ENCODE measurements at places on chromosomes 1 and 21.
A peak's percentile ranks its signal among the peaks of the same experiment; 100 is the strongest.

GRCh38 chr1:224450159-224450558 is 15.6 kb upstream of the WDR26 start:
- DNase-seq, result no peak
- H3K27ac ChIP-seq, result no peak overlapping the region
- no peaks in the 10 kb centered on the region for H3K27me3 ChIP-seq
- peaks cover 15% of the 10 kb centered on the region for H3K36me3 ChIP-seq

DNA sequence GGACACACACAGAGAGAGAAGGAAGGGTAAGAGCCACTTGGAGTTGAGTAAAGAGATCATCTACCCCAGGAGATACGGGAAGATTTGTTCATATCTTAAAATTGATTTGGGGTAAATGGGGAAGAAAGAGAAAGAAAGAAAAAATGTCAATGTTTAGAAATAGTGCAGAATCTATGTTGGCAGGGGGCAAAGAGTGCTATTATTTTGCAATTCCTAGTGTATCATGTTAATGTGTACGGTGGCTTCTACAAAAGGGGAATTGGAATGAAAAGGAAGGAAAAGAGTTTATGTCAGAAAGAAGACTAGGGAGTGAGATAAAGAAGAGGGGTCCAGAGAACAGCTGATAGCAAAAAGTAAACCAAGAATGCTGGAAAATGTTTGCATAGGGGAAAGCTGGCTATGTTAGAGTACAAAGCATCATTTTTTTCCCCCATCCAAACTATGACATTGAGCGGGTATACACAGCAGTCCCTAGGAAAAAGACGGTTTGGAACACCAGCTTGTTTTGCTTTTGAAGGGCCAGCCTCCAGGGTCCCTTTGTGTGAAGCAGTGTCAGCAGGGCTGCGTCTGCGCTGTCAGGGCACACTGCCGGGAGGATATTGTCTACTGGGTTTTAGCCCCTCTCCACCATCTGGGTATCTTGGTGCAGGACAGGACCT is 10.8 kb downstream of the LRRC8D start:
- no peak for DNase-seq
- no peaks in the 10 kb centered on the region for H3K27me3 ChIP-seq
- H3K4me1 ChIP-seq, result peaks cover 5% of the 10 kb centered on the region
- peaks cover 2% of the 10 kb centered on the region for H3K36me3 ChIP-seq
- no peak overlapping the region for H3K27ac ChIP-seq

DNA sequence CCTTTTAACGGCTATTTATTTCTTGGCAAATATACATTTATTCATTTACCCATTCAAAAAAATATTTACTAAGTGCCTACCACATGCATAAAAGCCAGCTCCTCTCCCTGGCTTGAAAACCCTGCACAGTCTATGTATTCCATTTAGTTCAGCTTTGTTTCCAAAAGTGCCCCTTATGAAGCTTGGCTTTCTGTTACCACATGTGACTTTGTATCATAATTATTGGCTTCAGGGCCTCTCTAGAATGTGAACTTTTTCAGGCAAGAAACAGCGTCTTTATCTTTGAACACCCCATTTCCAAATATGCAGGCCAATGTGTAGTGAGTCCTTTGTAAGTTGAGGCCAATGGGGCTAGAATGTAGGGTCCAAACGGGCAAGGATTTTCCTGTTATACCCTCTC is 69.4 kb downstream of the CACHD1 start:
- H3K4me1 ChIP-seq, result peaks cover 45% of the 10 kb centered on the region
- no peak overlapping the region for H3K4me3 ChIP-seq
- DNase-seq, result no peak
- peak overlapping the region; percentile 19 for H3K27ac ChIP-seq
- no peaks in the 10 kb centered on the region for H3K27me3 ChIP-seq

- H3K4me1 ChIP-seq, result no peaks in the 10 kb centered on the region
- H3K36me3 ChIP-seq, result no peaks in the 10 kb centered on the region
- H3K27me3 ChIP-seq, result peaks cover 7% of the 10 kb centered on the region
- DNase-seq, result no peak
- H3K27ac ChIP-seq, result no peak overlapping the region
These were observed 140.1 kb upstream of the CAMK1G start for GRCh38 chr1:209443361-209443931.

GRCh38 chr1:48616710-48617109 is 144.7 kb upstream of the SPATA6 start:
- no peaks in the 10 kb centered on the region for H3K36me3 ChIP-seq
- H3K27me3 ChIP-seq, result peaks cover 20% of the 10 kb centered on the region
- no peak overlapping the region for H3K4me3 ChIP-seq

GRCh38 chr21:41216486-41216885 is 48.5 kb downstream of the BACE2 start:
- no peaks in the 10 kb centered on the region for H3K4me1 ChIP-seq
- DNase-seq, result no peak
- H3K27me3 ChIP-seq, result peaks cover 40% of the 10 kb centered on the region
- H3K4me3 ChIP-seq, result no peak overlapping the region
- H3K36me3 ChIP-seq, result no peaks in the 10 kb centered on the region

- peak overlapping the region; percentile 94 for H3K4me3 ChIP-seq
- no peaks in the 10 kb centered on the region for H3K27me3 ChIP-seq
- peaks cover 58% of the 10 kb centered on the region for H3K36me3 ChIP-seq
- DNase-seq, result peak; percentile 66
These were observed 1.2 kb downstream of the PABPC4 start for GRCh38 chr1:39575191-39576015.

GRCh38 chr1:200949626-200950025 is 54.9 kb downstream of the INAVA start:
- H3K4me1 ChIP-seq, result no peaks in the 10 kb centered on the region
- H3K4me3 ChIP-seq, result no peak overlapping the region
- no peak for DNase-seq
- no peaks in the 10 kb centered on the region for H3K36me3 ChIP-seq
- H3K27me3 ChIP-seq, result peaks cover 3% of the 10 kb centered on the region

DNA sequence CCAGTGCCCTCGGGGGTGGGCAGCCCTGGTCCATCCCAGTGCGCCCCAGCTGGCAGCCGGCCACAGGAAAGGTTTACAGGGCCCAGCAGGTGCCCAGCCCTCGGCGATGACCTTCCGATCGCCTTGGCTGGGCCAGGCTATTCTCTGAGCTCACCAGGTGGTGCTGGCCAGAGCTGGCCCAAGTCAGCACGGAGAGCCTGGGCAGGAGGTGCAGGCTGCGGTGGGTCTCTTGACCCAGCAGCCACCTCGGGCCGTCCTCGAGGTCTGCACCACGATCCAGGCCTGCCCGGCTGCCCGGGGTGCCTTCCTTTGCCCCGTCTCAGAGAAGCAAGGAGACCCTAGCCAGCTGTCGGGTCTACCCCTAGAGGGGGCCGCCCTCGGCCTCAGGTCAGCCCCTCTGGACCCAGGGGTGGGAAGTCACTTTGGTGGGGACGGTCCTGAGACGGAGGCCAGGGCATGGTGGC is 370 bp downstream of the PERM1 start:
- DNase-seq, result no peak
- no peak overlapping the region for H3K4me3 ChIP-seq
- H3K27me3 ChIP-seq, result peaks cover 41% of the 10 kb centered on the region
- H3K36me3 ChIP-seq, result no peaks in the 10 kb centered on the region
- peaks cover 3% of the 10 kb centered on the region for H3K4me1 ChIP-seq

GRCh38 chr1:38905985-38906384 is 24.6 kb upstream of the GJA9 start:
- no peaks in the 10 kb centered on the region for H3K4me1 ChIP-seq
- H3K4me3 ChIP-seq, result no peak overlapping the region
- H3K27ac ChIP-seq, result no peak overlapping the region
- H3K27me3 ChIP-seq, result no peaks in the 10 kb centered on the region

- H3K4me1 ChIP-seq, result no peaks in the 10 kb centered on the region
- no peak overlapping the region for H3K27ac ChIP-seq
- no peak for DNase-seq
These were observed 80.9 kb upstream of the DPYD start for GRCh38 chr1:98001764-98002163.

DNA sequence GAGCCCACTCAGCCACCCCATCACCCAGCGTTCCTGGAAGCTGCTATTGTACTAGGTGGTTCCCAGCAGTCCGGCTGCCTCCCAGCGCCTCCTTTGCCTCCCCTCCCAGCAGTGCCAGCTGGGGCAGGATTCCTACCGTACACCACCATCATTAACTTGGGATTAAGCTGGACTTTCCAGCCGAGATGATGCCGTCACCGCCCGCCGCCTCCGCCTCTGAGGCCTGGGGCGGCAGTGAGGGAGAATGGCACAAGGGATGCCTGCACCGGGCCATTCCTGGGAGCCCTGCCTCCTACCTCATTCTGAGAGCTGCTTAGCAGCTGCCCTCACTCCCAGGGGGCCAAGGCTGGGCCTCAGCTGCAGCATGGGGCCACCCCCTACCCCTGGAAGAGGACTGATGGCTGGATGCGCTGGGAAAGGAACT is 13.2 kb downstream of the CNTN2 start:
- no peaks in the 10 kb centered on the region for H3K4me1 ChIP-seq
- no peak overlapping the region for H3K27ac ChIP-seq
- H3K4me3 ChIP-seq, result no peak overlapping the region
- no peaks in the 10 kb centered on the region for H3K36me3 ChIP-seq

DNA sequence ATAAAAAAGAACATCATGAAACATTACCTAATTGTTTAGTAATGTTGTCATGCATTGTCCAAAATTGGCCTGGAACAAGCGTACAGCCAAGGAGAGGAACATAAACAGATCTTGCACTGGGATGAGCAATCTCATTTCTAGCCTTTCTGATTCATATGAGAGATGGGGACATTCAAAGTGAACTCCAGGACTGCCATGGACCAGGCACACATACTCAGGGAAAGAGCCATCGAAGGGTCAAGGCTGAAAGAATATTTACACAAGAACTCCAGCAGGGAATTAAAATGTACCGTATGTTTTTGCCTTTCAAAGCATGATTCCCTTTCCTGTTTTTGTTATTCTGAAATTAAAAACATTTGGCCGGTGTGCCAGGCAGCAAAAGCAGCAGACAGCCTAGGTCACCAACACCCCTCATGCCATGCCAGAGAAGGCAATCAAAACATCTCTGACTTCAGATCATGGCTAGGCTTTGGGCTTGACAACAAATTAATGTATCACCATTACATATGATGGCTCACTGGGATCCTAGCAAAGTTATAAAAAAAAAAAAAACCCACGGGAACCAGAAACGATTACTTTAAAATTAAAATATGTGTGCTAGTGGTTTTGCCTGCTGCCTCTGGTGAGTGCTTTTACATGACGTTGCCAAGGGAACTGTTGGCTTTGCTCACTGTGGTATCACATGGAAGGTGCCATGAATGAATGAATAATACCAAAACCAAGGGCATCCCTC is 159.8 kb downstream of the TGFBR3 start:
- H3K36me3 ChIP-seq, result peaks cover 65% of the 10 kb centered on the region
- DNase-seq, result no peak
- no peak overlapping the region for H3K27ac ChIP-seq
- no peaks in the 10 kb centered on the region for H3K27me3 ChIP-seq

GRCh38 chr1:109239409-109240068 is 9.8 kb upstream of the CELSR2 start:
- peaks cover 3% of the 10 kb centered on the region for H3K27me3 ChIP-seq
- peaks cover 21% of the 10 kb centered on the region for H3K4me1 ChIP-seq
- peak overlapping the region; percentile 76 for H3K27ac ChIP-seq

DNA sequence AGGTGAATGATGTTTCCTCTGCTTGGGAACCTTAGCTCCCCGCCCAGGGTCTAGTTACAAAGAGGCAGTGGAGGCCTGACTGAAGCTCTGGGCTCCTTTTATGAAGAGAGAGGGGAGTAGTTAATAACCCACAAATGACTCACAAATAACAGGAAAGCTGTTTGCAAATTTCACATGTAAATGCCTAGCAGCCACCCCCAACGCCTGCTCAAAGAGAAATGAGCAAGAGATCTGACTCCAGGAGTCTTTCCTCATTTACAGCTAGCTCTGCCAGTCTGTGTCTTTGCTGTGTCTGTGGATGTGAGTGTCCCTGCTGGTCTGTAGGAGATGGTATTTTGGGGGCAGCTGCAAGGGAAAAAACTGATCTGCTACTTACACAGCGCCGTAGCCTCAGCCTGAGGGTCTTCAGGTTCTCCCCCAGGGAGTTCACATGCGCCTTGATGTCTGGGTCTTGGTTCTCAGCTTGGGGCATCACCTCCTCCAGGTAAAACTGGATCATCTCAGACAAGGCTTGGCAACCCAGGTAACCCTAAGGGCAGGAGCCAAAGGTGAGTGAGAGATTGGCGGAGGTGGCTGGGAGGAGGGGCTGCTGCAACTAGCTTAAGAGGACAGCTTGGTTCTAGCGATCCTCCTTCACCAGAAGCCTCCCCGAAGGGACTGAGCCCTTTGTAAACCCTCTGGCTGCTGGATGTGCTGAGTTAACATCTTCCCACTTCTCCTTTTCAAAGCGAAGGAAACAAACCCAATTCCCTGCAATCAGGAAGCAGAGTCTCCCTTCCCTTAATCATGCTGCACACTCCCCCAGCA is at the start of gene IL19:
IL19 (plus strand) TSS at position 243 of the 807 bp plus-strand sequence. CDS start 65,890 bp downstream, outside the sequence.
- DNase-seq, result no peak
- H3K27ac ChIP-seq, result peak within 1 kb of the TSS; percentile 73

GRCh38 chr1:160342526-160342925 is 524 bp downstream of the COPA start:
- H3K4me1 ChIP-seq, result peaks cover 55% of the 10 kb centered on the region
- H3K27me3 ChIP-seq, result no peaks in the 10 kb centered on the region

DNA sequence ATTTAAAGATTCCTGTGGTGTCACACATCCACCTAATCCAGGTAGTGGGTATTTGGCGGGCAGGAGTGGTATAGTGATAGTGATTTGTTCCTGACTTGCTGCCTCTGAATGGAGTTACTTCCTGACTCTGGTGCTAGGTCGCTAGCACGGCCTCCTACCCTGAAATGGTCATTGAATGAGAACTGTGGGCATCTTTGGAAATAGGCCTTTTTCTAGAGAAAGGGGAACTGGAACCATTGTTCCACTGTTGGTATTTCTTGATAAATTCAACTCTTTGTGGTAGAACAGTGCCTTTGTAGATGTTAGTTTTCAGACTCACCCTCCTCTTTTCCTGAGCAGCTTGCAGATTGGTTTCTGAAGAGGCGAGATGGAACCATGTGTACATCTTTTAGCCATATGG is 1.5 kb downstream of the QSOX1 start:
- DNase-seq, result no peak
- H3K4me3 ChIP-seq, result peak overlapping the region; percentile 87
- no peaks in the 10 kb centered on the region for H3K27me3 ChIP-seq
- H3K4me1 ChIP-seq, result peaks cover 35% of the 10 kb centered on the region
- H3K27ac ChIP-seq, result no peak overlapping the region

DNA sequence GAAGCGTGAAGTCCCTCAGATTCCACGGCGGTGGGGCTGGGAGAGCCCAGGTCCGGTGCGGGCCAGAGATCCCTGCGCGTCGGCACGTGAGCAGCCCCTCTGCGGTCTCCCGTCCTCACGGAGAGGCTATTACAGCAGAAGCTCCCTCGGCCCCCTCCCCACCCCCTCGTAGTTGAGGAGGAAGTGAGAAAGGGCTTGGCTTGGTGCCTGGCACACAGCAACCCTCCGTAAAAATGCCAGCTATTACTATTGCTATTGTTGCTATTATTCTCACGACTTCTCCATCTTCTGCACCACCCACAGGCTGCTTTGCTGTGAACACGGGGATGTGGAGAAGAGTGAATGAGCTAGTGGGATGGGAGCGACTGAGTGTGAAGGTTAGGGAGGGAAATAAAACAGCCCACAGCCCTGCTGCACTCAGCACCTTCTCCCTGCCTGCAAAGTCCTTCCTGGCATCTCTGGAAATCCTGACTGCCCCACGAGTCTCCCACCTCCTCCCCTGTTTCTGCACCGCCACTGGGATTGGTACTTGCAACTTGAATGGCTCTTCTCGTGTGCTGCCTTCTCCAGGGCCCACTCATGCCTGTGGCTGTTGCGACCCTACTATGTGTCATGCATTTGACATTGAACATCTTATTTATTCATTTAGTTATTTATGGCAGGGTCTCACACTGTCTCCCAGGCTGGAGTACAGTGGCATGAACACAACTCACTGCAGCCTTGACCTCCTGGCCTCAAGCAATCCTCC is 26.6 kb downstream of the ZBTB18 start:
- DNase-seq, result no peak
- no peaks in the 10 kb centered on the region for H3K36me3 ChIP-seq
- H3K27ac ChIP-seq, result no peak overlapping the region
